ENCODE measurements at places on chromosomes 13 and 19. TPM values are rescaled to one million over a fixed set of nuclear protein-coding genes. Genes with fewer than 3 reads are reported as not detected.

GRCh38 chr19:41305927-41306793 is 3.8 kb upstream of the CCDC97 start:
- DNase-seq: no peak

GRCh38 chr19:3868770-3869456 is at the start of gene ZFR2:
ZFR2 (minus strand) TSS chr19:3869038; CDS start chr19:3869017, 21 bp downstream.
- no peak for DNase-seq

DNA sequence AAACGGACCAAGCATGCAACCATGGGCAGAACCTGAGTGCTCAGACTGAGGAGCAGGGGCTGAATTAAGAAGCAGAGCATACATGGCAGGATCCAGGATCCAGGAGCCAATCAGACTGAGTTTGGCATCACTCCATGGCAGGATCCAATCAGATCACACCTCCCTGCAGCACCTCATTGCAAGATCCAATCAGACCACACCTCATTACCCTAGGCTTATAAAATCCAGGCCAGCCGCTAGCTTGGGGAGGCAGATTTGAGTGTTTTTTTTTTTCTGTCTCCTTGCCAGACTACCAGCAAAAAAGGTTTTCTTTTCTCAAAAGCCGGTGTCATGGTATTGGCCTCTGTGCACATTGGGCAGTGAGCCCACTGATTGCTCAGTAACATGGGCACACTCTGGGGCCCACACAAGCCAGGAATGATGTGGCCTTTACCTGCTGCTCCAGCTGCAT is 127.9 kb upstream of the GJB6 start:
- DNase-seq: peak; percentile 63

- DNase-seq: no peak
Measured at GRCh38 chr13:47413112-47413511, 516.3 kb upstream of the HTR2A start.

- DNase-seq: peak; percentile 35
Measured at GRCh38 chr13:23851106-23851505, 38.1 kb downstream of the MIPEP start.

GRCh38 chr19:43784241-43784980 is 3.6 kb upstream of the KCNN4 start:
- peak; percentile 96 for DNase-seq

DNA sequence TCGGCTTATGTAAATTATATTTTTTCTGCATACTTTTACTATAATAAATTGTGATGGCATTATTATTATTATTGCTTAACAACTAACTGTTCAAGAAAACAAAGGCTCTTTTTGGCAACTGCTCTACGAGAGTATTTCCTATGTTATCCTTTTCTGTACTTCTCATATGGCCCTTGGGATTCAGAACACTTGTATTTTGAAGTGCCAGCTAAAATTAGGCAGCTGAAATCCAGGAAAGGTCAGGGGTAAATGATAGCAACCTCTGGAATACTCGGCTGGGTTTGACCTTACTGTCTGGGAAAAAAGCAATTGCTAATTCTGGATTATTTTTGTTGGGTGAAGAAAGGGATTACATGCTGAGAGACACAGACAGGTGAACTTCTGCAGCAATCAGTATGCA is 23.9 kb downstream of the EDNRB start:
- DNase-seq: no peak

GRCh38 chr19:47296036-47296435 is 13.6 kb upstream of the C5AR1 start:
- DNase-seq: peak; percentile 93

DNA sequence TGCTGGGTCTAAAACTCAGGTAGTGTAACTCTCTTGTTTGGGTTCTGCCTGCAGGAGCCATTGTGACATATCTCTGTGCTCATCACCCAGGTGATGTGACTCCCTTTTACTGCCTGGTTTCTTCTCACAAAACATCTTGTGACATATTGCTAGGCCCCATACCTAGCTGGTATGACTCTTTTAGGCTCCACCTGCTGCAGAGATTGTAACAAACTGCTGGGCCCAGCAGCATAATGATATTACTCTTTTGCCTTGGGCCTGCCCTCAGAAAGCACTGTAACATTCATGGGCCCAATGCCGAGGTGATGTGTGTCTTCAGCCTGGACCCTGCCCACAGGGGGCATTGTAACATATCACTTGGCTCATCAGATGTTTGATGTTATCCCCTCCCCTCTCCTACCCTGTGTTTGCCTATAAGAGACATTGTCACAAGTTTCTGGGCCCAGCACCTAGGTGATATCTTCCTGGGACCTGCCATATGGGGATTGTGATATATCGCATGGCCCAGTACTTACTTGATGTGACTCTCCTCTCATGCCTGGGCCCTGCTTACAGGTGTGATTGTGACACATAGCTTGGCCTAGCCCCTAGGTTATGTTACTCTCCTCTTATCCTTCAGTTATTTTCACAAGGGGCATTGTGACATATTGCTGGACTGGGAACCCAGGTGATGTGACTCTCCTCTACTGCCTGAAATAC is 18.0 kb upstream of the ZNF681 start:
- DNase-seq: no peak

GRCh38 chr19:2333027-2333806 is 4.7 kb downstream of the SPPL2B start:
- no peak for DNase-seq

DNA sequence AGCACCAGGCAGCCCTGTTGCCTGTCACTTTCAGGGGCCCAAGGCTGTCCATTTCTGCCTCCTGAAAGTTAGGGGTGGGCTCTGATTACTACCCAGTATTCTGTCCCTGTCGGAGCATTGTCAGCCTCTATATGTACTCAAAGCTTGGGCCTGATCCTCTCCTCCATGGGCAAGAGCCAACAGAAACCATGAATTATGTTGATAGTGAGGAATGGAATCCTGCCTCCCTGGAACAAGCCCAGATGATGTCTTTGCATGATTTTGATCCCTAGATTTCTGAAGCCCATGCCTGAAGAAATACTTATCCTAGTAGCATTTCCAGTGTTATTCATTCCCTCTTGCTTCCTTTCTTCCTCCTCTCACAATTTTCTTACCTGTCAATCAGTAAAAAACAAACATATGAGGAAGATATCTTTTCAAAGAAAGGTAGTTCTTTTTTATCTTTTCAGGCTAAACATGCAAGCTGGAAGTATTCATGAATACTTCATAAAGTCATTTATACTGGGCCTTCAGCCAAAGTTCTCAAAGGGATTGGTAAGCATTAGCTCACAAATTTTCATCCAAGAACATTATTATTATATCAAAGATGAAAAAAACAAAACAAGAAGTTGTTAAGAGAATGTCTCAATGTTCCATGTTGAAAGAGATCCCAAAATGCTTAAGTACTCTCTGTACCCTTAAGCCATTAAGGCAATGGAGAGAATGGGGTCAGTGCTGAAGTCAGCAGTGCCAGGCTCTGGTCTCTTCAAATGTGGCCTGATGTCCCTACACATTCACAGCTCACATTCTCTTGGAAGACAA is 171.7 kb downstream of the NHLRC3 start:
- no peak for DNase-seq

- DNase-seq: peak; percentile 52
Measured at GRCh38 chr13:34065928-34066327, 248.0 kb downstream of the RFC3 start.

- DNase-seq: no peak
Measured at GRCh38 chr13:48715977-48716376, 62.2 kb downstream of the CYSLTR2 start.

- DNase-seq: no peak
Measured at GRCh38 chr13:40764587-40765403, 6.2 kb downstream of the MRPS31 start.

DNA sequence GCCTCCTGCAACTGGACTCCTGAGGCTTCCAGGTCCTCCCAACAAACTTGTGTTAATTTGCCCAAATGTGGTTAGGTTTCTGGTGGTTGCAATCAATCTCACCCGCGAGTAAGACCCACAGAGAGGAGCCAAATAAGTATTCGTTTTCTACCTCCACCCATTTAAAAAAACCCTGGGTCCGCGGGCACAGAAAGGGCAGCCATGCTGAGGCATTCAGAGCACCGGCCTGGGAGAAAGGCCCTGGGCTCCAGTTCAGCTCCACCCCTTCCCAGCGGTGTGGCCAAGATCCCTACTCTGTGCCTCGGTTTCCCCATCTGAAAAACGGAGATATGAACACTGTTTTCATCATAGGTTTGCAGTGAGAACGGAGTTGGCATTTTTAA is 56.9 kb downstream of the PEPD start:
- no peak for DNase-seq

GRCh38 chr13:77986713-77987112 is 68.1 kb upstream of the EDNRB start:
- DNase-seq: no peak

DNA sequence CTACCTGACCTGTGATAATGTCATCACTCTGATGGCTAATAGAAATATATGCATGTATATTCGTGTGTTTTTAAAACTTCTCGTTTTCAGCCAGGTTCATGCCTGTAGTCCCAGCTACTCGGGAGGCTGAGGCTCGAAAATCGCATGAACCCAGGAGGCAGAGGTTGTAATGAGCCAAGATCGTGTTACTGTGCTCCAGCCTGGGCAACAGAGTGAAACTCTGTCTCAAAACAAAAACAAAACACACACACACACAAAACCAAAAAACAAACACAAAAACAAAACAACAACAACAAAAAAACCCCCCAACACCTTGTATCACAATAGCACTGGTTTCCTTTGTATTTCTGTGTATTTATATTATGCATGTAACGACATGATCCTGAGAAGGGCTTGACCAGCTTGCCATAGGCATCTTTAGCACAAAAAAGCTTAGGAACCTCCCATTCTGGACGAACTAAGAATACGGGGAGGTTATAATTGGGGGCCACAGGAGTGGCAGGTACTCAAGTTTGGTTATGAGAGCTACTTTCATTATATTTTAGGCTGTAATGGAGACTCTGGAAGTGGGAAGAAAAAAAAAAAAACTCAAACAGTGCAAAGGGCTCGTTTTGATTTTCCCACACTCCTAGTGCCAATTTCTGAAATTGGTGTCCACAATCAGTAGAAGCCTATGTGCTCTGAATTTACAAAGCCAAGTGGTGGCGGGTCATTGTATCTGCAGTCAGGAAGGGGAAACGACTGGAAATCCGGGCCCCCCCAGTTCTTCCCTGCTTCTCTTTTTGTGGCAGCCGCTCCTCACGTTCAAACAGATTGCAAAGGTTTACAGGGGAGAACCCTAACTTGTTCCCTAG is 1.2 kb upstream of the ACP7 start:
- DNase-seq: no peak

DNA sequence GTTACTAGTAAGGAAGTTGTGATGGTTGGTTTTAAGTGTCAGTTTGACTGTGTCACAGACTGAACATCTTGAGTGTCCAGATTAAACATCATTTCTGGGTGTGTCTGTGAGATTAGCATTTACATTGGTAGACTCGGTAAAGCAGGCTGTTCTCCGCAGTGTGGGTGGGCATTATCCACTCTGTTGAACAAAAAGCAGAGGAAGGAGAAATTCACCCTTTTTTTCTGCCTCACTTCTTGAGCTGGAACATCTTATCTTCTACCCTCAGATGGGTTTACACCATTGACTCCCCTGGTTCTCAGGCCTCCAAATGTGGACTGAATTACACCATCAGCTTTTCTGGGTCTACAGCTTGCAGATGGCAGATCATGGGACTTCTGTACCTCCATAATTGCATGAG is 63.7 kb upstream of the ZDHHC20 start:
- DNase-seq: no peak

- peak; percentile 97 for DNase-seq
Measured at GRCh38 chr19:3500429-3501101, at the start of gene DOHH. DOHH (minus strand) TSS chr19:3500674; CDS start chr19:3496814, 3,860 bp downstream.

- no peak for DNase-seq
Measured at GRCh38 chr19:56491399-56491798, 14.3 kb upstream of the ZNF667 start.

DNA sequence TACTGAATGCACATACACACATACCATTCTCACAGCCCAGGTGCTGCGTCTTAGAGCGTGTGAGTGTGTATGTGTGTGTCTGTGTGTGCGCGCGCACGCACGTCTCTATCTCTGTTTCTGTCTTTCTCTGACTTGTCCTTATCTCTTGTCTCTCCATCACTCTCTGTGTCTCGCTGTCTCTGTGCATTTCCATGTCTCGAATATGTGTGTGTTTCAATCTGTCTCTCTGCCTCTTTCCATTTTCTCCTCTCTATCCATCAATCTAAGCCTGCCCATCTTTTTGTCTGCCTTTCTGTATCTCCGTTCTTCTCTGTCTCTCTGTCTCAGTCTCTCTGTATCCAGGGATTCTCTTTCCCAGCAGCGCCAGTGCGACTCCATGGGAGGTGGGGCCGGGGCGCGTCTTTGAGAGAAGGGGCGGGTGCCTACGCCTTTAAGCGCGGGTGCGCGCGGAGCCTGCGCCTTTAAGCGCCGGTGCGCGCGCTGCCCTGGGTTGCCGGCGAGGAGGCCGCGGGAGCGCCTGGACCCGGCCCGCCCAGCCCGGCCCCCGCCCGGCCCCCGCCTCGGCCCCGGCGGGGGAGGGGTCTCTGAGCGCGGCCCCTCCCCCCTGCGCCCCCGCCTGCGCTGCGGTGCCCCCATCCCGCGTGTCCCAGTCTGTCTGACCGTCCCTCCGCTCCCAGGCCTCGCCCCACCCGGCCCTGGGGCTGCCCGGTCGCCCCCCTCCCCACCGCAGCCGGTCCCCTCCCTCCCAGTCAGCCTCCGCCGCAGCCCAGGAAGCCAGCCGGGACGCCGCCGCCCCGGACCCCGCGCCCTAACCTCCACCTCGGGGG is at the start of gene LRFN3:
TSS of gene LRFN3 (plus strand) at position 464 of the 827 bp plus-strand sequence. CDS start 3,052 bp downstream, outside the sequence.
- DNase-seq: peak; percentile 70

- DNase-seq: no peak
Measured at GRCh38 chr13:111011899-111012298, 97.0 kb upstream of the ANKRD10 start.

Gene ZNF99
- total RNA-seq: not detected

Gene LPAR6
- total RNA-seq: 3.1 TPM

Gene ITGBL1
- not detected for total RNA-seq

Gene GPR183
- total RNA-seq: not detected

Gene KCNC3
- not detected for total RNA-seq

Gene MAP4K1
- total RNA-seq: 0.56 TPM

Gene ZNF177
- 0.79 TPM for total RNA-seq

Gene MCEMP1
- total RNA-seq: 0.44 TPM

Gene ZNF28
- total RNA-seq: 15.6 TPM

Gene URAD
- not detected for total RNA-seq

Gene S1PR4
- 0.39 TPM for total RNA-seq

Gene RGCC
- 3.7 TPM for total RNA-seq

Gene LRRC8E
- 11.8 TPM for total RNA-seq
